ENCODE measurements at places on chromosomes 5 and 9.

- no peak for DNase-seq
Measured at GRCh38 chr9:134181648-134182034, 17.3 kb upstream of the RNU6ATAC start.

DNA sequence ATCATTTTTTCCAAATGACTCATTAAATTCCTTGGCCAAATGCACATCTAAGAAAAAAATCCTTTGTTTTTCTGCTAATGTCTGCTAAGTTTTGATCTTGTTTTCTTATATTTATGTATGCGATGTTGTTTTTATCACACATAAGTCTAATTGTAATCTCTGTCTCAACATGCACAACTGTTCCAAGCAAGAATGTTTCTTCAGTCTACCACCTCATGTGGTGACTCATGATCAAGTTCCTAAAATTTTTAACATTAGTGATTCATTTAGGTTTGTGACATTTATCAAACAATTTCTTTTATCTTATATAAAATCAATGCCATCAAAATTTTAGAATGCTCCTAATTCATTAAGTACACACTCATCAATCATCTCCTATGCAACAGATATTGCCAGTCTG is 763.9 kb upstream of the FAM174A start:
- DNase-seq, result no peak

DNA sequence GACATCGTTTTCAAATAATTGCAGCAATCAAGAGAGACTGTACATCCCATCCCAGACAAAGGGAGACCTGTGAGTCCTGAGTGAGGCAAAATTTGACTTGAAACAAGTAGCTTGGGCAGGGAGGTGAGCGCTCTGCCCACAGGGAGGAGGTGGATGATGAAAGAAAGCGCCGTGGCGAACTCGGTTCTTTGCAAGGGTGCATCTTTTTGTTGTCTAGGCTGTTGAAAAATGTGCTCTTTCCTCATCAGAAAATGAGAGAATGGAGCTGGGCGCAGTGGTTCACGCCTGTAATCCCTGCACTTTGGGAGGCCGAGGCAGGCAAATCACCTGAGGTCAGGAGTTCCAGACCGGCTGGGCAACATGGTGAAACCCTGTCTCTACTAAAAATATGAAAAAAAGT is 150.5 kb downstream of the GAPVD1 start:
- DNase-seq, result no peak

DNA sequence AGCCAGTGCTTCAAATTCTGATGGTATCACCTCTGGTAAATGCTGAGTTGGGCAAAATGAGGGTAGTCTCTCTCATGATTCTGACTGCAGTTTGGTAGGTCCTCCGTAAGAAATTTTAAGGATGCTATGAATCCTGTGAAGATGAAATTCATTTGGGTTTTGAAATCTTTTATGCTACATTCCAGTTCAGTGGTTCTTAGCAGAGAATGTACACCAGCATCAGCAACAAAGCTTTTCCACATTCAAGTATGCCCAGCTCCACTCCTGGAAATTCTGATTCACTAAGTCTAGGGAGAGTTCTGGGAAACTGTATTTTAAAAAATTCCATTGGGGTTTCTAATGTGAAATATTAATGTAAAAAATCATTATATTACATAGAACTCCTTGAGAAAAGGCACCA is 33.6 kb upstream of the ACOT12 start:
- no peak for DNase-seq

- DNase-seq, result no peak
Measured at GRCh38 chr5:99586878-99587277, 658.1 kb upstream of the CHD1 start.

- DNase-seq, result no peak
Measured at GRCh38 chr5:602466-603035, 9.6 kb upstream of the CEP72 start.

GRCh38 chr5:179348011-179348530 is 2.8 kb upstream of the ADAMTS2 start:
- no peak for DNase-seq

DNA sequence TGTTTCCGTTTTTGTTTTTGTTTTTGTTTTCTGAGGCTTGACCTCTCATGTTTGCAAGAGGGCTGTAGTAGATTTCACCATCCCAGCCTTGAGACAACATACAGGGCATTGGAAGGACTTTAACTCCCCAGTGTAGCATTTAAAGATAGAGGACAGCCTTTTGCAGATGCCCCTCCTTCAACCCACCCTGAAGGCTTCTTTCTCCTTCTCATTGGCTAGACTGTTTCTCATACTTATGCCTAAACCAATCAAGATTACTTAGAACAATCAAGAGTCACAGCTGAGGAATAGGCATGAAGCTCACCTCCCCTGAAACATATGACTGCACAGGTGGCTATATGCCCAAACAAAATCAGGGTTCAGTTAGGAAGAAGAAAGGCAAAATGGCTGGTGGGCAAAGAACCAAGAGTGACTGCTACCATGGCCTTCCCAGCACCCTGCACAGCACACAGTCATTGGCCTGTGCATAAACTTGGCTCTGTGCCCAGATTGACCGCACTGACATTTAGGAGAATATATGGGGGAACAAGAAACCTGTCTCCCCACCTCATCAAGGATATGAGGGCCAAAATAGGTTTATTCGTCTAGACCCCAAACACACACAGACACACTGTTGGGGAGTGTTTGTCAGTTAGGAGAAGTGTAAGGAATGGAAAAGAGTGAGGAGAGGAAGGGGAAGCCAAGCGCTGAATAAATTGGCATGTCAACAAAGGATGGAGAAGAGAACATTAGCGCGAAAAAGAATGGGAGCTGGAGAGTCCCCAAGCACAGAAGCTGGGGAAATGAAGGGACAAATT is 137.3 kb upstream of the RANBP3L start:
- no peak for DNase-seq

GRCh38 chr9:120852240-120853010 is 9.7 kb upstream of the PSMD5 start:
- peak; percentile 26 for DNase-seq

DNA sequence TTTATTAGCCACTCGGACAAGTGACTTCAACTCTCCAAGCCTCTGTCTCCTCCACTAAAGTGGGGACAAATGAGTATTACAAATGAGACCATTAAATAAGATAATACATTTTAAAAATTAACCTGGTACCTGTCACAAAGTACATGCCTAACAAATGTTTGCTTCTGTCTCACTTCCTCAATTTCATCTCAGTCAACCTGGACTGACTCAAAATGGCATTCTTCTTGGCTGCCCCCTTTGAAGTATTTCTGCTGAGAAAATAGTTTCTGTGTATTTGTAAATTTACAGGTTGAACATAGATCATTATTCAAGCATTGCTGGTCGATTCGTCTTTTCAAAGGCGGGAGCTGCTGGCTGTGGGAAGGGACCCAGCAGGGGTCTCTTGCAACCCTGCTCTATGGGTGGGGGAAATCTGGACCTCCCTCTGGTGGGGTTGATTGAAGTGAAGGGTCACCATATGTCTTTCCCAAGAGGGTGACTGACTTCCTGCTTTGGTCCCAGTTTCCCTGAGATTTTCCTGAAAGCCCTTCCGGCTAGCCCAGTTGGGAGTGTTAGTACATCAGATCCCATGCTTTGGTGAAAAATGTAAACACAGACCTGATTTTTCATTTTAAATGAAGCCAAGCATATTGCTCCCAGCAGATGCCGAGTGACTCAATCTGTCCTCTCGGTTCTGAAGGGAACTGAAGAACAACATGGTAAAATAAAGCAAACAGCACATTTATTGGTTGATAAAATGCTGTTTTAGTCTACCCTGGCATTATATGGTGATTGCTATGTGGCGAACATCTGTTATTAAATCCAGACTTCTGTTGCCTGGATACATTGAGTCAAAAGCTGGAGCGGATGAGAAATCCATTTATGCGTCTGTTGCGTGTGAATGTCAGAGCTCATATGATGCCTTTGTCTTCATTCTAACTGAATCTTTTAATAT is 73.0 kb downstream of the KCNIP1 start:
- no peak for DNase-seq

DNA sequence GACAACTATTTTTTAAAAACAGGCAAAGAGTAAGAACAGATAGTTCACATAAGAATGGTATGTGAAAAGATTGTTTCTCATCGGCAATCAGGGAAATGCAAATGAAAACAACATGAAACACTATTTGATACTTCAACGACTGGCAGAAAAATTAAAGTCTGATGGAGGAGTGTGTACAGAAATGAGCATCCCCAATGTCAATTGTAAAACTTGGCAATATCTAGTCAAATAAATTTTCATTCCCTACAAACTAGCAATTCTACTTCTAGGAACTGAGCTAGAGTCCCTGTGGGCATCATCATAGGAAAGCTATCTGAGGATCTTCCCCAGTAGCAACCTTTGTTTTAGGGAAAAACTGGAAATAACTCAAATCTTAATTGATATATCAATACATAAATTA is 29.0 kb upstream of the MAP3K1 start:
- DNase-seq, result no peak

GRCh38 chr9:16396389-16396788 is 474.1 kb downstream of the BNC2 start:
- no peak for DNase-seq

DNA sequence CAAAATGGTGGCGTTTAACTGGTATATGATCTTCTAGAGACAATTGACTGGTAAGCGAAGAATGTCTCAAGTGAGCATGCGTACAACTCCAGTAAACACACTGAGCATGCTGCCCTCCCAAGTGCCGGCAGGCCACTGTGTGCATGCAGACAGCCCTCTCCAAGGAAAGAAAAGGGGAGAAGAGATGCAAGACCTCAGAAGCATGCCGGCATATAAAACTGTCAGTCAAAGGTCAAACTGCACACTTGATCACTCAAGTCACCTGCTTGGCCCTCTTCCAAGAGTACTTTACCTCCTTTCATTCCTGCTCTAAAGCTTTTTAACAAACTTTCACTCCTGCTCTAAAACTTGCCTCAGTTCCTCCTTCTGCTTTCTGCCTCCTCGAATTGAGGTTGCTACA is 910.2 kb downstream of the TAF11L14 start:
- no peak for DNase-seq

DNA sequence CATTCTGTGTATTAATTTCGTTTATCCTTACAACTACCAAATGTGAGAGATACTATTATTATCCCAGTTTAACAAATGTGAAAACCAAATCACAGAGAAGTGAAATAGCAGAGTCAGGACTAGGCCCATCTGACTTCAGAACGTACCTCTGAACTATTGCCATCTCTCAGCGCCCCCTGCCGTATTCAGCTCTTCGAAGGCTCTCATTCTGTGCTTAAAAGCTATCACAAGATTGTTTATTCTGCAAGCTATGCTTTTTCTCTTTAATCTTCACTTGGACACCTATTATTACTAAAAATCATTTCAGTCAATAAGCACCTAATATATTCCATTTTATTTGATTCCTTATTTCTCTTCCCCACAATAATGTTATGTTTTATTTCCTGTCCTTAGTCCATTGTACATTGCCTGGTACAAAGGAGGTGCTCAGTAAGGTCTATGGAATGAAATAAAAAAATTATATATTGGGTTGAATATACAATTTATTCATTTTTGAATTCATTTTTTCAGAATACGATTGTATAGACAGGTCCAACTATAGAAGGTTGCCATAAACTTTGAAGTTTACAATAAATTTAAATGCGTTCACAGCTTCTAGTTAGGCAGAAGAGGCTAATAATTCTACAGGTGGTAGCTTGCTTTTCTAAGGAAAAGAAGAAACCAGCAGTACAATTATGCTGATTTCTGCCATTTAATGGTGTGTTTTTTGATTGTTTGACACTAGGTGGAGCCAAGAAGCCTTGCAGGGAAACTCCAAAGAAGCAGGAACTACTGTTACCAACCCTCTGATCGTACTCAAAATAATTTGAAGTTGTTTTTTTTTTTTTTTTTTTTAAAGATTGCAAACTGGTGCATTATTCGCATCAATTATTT is 202.2 kb upstream of the DMRTA1 start:
- peak; percentile 44 for DNase-seq

- DNase-seq, result no peak
Measured at GRCh38 chr9:116605904-116606341, 81.2 kb upstream of the TRIM32 start.

DNA sequence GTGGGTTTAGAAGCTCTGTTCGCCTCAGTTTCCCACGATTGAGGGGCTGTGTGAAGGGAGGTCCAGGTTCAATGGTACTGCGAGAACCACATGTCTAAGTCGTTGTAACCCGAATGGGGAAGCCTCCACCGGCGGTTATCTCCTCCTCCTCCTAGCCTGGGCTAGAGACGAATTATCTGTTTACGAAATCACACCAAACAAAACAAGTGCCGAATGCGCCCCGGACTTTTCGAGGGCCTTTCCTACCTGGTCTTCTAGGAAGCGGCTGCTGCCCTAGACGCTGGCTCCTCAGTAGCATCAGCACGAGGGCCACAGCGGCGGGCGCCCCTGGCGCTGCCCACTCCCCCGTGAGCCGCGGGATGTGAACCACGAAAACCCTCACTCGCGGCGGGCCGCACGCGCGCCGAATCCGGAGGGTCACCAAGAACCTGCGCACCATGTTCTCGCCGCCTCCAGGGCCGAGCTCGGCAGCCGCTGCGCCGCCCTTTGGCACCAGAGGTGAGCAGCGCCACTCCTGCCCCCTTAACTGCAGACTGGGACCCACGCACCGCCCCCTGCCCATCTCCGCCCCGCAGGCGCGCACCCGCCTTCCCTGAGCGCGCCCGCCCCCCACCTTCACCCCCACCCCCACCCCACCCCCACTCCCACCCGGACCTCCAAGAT is at the start of gene CDKN2A:
Gene CDKN2A (minus strand): TSS at position 500 of the 663 bp plus-strand sequence.
- no peak for DNase-seq

DNA sequence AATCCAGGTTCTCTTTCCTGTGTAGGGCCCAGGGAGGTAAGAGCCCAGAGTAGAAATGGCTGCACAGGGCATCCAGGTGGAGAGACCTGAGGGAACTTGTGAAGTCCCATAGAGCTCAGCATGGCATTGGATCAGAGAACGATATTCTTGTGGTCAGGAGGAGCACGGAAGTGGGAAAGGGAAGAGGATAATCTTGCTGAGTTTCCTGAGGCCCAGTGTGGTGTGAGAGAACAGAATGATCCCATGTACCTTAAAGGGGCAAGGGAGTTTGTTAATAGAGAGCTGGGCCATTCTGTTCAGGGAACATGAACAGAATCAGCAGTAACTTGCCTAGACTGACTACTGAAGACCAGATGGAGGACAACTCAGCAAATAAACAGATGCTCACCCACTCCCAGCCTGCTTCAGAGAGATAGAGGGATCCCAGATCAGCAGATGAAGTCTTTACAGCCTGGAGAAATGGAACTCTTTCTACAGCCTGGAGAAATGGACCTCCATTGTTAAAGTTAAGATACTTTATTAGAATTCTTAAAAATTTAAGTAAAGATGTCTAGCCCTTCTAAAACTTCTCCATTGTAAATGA is 119.7 kb upstream of the ELL2 start:
- DNase-seq, result no peak

GRCh38 chr5:150249744-150250143 is 39.8 kb downstream of the CAMK2A start:
- DNase-seq, result no peak

GRCh38 chr5:65102371-65102975 is 333.7 kb downstream of the CWC27 start:
- DNase-seq, result no peak

Measured in astrocyte of the cerebellum (primary cell).